ENCODE measurements at places on chromosomes 16 and 17.

GRCh38 chr16:49452108-49452507 lies 78.5 kb downstream of the C16orf78 start:
- no peak for DNase-seq

- DNase-seq, result no peak
These were observed 44.9 kb upstream of the CDC42EP4 start for GRCh38 chr17:73356561-73357170.

DNA sequence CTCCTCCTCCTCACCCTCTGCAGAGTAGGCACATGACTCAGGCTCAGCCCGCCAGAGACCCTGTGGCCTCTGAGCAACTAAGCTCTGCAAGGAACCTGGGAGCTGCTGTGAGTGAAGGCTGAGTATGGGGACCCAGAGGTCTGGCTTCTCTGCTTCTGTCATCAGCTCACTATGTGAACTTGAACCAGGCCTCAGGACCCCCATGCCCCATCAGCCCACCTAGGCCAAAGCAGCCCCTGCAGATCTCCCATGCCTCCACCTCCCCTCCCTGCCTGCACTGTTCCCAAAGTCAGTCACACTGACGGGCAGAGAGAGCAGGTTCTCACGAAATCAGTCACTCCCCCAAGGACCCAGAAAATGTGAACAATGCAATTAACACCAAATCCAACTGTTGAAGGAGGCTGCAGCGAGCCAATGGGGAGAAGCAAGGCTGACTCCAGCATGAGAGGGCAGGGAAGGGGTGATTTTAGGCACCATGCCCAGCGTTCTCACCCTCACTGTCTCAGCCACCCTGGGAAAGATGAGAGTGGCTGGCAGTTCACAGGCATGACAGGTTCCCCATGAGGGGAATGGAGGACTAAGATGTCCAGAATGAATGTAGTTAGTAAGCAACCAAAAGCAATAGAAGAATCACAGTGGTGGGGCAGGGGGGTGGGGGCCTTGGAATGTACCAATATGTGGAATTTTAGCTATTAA lies 60.6 kb downstream of the BEAN1 start:
- DNase-seq, result no peak

GRCh38 chr16:15708096-15708495 lies 58.1 kb downstream of the NDE1 start:
- DNase-seq, result no peak

DNA sequence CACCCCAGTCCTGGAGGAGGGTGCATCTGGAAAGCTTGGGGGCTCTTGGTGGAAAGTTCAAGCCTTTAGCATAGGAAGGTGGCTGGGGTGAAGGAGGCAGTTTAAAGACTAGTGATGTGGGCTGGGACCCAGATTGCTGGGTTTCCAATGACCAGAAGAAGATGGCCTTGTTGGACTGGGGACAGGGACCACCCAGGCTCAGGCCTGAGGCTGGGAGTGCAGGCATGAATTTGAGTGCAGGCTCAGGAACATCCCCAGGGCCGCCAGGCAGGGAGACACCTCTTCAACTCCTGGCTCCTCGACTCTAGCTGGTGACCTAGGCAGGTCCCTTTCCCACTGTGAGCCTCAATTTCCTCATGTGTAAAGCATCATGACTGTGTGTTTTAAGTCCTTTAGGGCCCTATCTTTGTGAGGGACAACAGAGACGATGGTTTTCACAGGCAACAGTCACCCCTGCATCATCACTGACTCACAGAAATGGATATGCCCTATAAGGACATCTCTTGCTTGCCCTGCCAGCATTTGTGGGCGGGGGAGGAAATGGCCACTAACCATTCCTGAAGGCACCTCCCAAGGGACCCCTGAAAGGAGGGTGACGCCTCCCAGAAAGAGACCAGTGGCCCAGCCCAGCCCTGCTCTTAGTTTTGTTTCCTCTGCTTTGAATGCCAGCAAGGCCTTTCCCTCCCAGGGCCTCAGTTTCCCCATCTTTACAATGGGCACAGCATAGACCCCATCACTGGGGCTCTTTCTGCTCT lies 11.1 kb downstream of the NLRC5 start:
- no peak for DNase-seq

DNA sequence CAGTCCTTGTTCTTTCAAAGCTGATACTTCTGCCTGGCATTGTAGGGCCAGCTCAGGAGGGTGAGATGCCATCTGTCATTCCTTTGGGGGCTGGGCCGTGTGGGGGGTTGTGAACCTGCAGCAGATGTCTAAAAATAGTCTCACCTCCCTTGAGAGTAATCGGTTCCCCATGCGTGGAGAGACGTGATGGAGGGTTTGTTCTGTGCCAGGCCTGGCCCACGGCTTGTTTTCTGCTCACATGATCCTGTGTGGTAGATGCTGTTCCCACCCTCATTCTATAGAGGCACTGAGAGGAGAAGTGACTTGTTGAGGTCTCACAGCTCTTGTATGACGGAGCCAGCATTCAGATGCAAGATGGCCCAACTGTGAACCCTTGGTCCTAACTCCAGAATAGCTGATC lies 4.6 kb downstream of the IRF8 start:
- DNase-seq, result no peak

- DNase-seq, result no peak
These were observed 105.0 kb downstream of the TANGO6 start for GRCh38 chr16:68948230-68948910.

GRCh38 chr17:50693036-50693682 lies 14.6 kb downstream of the ANKRD40 start:
- DNase-seq, result no peak

GRCh38 chr16:84740596-84741116 lies 40.9 kb downstream of the USP10 start:
- no peak for DNase-seq

GRCh38 chr16:55773859-55774549 lies 58.9 kb downstream of the CES1 start:
- no peak for DNase-seq

GRCh38 chr16:4593086-4593485 lies 21.6 kb downstream of the UBALD1 start:
- no peak for DNase-seq

GRCh38 chr17:46053911-46054534 lies 55.0 kb downstream of the STH start:
- no peak for DNase-seq

GRCh38 chr16:88649924-88650748 lies 717 bp downstream of the CYBA start:
- DNase-seq, result no peak

DNA sequence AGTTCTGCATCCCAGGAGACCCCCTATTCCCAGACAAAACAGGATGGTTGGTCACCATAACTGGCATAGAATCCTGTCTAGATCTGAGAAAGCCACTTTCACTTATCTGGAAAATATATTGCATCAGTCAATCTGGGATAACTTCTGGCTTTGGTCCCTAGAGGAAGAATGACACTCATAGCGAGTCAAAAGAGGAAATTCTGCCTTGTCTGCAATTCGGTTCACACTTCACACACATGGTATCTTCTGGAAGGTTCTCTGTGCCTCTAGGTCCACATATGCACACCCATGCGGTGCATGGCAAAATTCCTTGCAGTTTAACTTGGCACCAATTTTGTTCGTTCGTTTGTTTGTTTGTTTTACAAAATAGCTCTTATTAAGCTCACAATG lies 49.2 kb upstream of the WSCD1 start:
- DNase-seq, result no peak

DNA sequence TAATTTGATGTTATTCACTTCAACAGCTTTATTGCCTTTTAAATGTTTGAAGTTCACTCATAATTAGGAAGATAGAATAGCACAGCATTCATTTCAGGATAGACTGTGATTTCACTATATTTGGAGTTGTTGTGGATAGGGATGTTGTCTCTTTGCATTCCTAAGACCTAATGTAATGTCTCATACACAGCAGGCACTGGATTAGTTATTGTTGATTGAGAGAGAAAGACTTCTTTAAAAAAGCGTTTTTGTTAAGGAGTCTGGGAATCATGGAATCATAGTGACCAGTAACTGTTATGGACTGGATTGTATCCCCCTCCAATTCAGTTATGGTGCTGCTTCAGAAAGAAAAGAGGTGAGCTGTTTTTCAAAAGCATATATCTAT lies 122.0 kb downstream of the USP22 start:
- DNase-seq, result no peak

DNA sequence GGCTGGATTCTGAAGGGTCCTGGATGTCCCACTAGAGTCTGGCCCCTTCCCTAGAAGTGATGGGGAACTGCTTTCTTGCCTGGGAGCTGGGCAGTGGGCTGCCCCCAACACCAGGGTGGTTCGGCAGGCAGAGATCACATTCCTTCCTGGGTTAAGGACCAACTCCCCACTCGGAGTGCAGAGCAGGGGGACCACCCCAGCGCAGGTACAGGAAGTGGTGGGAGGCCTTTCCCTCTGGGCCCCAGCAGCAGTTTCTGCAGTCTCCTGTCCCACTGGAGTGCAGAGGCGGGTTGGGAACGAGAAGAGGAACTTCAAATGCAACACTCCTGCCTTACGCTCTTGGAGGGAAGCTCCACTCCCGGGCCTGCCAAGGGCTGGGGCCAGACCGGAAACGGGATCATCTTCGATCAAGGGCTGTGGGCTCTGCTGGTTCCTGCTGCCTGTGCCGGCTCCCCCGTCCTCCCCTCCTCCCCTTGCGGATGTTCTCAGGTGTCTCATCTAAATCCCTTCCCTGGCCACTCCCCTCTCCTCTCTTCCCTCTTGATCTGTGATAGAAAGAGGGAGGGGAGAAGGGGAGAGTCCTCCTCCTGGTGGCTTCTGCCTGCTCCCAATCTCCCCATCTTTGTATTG lies 9.0 kb upstream of the NGFR start:
- peak; percentile 44 for DNase-seq
